SK-N-MC (cell line): ENCODE measurements at places on chromosomes 12 and 14.

- no peak for DNase-seq
Measured at GRCh38 chr12:79939728-79940310, 4.9 kb upstream of the PPP1R12A start.

GRCh38 chr14:64704743-64705380 lies 638 bp downstream of the PLEKHG3 start:
- DNase-seq, result no peak

DNA sequence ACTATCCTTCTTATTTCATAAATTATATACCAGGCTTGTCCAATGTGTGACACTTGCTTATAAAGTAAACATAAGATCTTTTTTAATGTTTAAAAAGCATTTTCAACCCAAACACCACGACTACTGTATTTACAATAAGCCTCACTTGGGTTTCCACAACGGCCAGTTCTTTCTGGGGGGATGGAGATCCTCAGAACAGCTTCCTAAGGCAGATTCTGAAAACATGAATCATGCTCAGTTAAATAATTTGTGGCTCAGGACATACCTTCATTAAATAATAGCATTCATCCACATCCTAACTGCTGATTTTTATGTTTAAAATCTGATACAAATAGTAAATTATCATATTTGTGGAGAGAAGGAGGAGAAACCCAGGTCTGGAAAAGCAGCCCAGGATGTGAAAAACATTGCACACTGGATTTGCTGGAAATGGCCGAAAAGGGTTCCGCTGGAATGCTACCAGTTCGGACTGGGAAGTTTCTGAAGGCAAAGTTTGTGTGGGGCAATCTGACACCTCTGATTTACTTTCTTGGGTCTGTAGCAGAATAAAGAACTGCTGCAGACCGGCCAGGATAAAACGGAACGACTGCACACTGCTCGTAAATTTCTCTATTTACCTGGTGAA lies 597 bp downstream of the GLT8D2 start:
- no peak for DNase-seq

- DNase-seq, result no peak
Measured at GRCh38 chr14:62768753-62769152, 276.5 kb downstream of the KCNH5 start.

DNA sequence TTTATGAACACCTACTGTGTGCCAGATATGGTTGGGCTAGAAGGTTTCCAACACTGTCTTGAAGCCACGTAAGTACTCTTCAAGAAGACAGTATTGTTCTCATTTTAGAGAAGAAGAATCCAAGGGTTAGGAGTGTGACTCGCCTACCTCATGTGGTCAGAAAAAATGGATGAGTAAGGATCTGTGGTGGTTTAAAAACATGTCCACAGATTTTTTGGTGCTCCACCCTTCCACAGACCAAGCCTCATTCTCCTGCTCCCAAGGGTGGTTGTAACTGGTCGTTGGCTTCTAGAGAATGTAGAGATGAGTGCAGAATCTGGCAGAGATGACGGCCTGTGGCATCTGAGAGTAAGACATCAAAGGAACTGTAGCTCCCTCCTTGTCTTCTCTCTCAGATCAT lies 30.3 kb upstream of the TTC7B start:
- no peak for DNase-seq

GRCh38 chr14:76836029-76836630 lies 9.9 kb downstream of the LRRC74A start:
- DNase-seq, result no peak

- peak; percentile 42 for DNase-seq
Measured at GRCh38 chr14:63276492-63277342, 42.0 kb downstream of the GPHB5 start.

DNA sequence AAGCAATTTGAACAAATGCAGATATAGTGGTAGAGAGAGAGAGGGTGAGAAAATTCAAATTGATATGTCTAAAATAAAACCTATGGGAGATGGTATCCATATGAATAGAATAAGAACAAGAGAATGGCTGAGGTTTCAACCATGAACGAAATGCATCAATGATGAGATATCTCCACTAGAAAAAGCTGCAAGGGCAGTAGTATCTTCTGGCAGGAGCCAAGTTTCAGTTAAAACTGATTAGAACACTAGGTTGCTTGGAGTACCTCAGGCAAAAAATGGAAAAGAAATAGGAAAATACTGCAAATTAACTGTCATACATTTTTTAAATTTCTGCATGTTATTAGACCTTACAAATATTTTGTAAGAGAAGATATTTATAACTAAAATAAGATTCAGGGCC lies 151.3 kb downstream of the ANKS1B start:
- no peak for DNase-seq

GRCh38 chr12:100168562-100168961 lies 25.9 kb upstream of the BLTP3B start:
- DNase-seq, result no peak

DNA sequence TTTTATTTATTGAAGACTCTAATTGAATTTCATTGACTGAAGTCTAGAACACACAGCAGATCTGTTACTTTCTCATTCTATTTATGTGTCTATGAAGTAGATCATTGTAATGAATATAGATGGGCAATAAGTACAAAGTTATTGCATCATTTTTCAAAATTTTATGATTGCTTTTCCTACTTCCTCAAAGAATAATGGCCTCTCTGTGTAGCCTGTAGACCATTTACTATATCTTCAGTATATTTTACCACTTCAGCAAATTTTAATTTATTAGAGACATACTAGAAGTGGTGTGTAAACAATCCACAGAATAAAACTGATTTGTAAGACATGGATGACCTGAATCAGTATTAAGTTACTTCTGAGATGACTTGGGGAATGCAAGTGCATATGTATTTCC lies 291.7 kb upstream of the FAR2 start:
- no peak for DNase-seq

- DNase-seq, result no peak
Measured at GRCh38 chr14:50247245-50247644, 15.9 kb upstream of the SOS2 start.

GRCh38 chr12:138898-139534 lies 72.4 kb downstream of the IQSEC3 start:
- DNase-seq, result no peak

DNA sequence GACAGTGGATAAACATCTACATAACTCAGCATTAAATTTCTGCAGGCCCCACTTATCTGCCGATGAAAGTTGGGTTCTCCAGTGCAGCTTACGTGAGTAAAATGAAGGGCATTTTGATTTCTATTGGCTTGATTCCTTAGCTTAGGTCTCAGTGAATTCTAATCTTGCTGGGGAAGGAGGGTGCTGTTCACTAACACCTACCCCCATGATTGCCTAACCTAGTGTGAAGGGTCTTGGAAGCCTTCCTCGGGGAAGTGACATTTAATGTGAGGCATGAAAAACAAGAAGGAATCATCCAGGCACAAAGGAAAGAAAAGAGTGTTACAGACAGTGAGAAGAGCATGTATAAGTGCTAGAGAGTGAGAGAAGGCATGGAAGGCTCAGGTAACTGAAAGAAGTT lies 81.0 kb downstream of the DAAM1 start:
- DNase-seq, result no peak
